ENCODE measurements at places on chromosomes 5 and 9.

- DNase-seq, result no peak
Measured at GRCh38 chr5:36734422-36734821, 128.0 kb downstream of the SLC1A3 start.

DNA sequence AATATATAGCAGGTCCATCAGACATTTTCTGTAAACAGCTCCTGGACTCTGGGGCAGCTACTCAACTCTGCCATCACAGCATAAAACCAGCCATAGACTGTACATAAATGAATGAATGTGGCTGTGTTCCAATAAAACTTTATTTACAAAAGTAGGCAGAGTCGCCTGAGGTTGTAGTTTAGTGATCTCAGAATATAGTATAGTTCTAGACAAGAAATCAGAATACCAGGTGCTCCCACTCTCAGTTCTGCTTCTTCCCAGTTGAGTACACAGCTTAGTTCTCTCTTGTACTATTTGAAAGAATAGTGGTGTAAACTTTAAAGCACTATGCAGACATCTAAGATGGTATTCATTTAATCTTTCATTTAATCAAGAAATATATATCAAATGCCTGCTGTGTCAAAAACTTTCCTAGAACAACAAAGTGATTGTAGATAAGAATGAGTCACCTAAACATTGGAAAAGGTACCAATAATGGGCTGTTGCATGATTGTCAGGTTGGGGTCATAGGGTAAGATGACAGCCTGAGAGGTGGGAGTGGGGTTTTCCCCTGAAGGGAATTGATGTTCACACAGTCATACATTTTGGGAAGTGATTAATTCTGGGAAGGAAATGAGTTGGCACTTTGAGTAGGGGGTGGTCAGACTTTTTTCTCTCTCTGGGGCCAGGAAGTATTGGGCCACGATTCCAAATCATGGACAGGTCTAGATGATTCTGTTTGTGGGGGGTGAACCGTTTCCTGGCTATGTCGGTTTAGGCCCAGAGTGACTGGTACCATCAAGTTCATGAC lies 37.0 kb downstream of the TNFSF8 start:
- DNase-seq, result no peak

DNA sequence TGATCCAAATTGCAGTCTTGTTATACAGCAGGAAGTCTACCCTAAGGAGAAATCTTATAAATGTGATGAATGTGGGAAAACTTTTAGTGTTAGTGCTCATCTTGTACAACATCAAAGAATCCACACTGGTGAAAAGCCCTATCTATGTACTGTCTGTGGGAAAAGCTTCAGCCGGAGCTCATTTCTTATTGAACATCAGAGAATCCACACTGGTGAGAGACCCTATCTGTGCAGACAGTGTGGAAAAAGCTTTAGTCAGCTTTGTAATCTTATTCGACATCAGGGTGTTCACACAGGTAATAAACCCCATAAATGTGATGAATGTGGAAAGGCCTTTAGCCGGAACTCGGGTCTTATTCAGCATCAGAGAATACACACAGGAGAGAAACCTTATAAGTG lies 10.4 kb downstream of the ZNF189 start:
- DNase-seq, result no peak

DNA sequence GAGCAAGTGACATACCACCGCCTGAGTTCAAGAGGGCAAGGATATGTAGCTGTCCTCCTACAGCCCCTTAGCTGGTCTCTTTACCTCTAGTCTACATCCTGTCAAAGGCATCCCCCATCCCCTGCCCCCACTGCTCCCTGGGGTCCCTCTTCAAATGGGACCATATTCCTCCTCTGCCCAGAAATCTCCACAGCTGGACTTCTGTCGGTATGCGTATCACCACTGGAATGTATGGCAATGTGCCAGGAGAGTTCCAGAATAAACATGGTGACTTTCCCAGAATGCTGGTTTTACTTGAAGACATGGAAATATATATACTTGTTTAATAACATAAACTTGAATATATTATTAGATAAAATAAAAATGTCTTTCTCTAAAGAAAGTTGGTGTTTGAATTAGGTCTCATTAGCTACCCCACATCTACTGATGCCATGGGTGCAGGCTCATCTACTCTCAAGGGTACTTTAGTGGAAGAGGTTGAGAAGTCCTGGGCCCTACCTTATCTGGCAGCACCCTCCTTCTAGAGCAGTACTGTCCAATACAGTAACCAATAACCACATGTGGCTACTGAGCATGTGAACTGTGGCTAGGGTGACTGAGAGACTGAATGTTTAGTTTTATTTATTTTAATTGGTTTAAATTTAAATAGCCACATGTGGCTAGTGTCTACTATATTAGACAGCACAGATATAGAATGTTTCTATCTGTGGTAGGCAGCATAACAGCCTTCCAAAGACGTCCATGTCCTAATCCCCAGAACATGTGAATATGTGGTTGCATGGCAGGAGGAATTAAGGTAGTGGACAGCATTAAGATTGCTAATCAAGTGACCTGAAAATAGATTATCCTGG lies 181.7 kb upstream of the SLC30A5 start:
- DNase-seq, result no peak

DNA sequence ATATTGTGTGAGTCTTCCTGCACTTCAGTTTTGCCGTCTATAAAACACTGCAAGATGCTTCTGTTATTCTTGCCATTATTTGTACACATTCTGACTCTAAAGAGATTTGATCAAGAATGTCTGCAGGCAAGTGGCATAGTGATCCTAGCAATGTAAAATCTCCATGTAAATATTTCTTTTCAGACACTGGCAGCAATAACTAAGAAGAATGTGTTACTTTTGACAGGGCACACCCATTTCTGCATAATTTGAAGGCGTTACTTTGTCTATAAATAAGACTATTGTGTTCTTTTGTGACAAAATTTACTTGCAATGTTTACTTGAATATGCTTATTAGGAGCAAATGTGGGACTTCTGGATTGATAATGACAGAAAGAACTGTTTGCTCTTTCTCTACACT lies 20.1 kb downstream of the RANBP3L start:
- no peak for DNase-seq

GRCh38 chr9:134361843-134362414 lies 35.7 kb downstream of the RXRA start:
- no peak for DNase-seq

DNA sequence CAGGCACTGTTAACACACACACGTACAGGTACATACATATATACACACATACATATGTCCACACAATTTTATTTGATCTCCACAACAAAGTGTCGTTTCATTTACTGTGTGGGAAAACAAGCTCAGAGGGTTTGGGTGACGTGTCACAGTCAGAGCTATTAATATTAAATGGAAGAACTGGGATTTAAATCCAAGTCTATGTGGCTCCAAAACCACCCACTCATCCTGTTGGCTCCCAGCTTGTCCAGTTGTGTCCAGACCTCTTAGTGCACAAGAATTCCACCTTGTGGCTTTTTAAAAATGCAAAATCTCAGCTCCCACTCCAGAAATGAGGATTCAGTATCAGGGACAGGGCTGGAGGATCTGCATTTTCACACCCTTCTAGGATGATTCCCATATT lies 52.3 kb upstream of the PTPDC1 start:
- DNase-seq, result no peak

DNA sequence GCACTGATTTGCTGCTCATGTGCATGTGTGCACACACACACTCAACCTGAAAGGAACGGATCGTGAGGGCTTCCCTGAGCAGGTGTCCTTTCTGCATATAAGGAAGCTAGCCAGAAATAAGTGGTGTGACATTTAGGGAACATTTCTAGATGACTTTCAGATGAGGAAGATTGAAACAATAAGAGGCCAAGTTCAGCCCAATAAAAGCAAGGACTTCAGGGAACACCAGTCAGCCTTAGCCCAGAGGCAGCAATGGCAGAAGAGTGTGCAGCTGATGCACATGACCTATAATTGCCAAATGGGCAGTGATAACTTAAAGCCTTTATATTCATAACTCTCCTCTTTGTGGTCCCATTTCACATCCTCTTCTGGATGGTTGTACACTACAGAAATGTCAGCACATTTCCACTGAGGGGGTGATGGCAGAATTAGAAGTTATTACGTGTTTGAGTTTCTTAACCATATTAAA lies 255.5 kb downstream of the TRIM32 start:
- no peak for DNase-seq

- DNase-seq, result no peak
Measured at GRCh38 chr9:14775917-14776316, 53.4 kb upstream of the CER1 start.
